AG04450 (cell line): ENCODE measurements at places on chromosomes 16 and 17.

- DNase-seq = no peak
These were observed 8.5 kb downstream of the TBKBP1 start for GRCh38 chr17:47702391-47702995.

GRCh38 chr16:73000907-73001521, 46.9 kb downstream of the ZFHX3 start:
- no peak for DNase-seq

DNA sequence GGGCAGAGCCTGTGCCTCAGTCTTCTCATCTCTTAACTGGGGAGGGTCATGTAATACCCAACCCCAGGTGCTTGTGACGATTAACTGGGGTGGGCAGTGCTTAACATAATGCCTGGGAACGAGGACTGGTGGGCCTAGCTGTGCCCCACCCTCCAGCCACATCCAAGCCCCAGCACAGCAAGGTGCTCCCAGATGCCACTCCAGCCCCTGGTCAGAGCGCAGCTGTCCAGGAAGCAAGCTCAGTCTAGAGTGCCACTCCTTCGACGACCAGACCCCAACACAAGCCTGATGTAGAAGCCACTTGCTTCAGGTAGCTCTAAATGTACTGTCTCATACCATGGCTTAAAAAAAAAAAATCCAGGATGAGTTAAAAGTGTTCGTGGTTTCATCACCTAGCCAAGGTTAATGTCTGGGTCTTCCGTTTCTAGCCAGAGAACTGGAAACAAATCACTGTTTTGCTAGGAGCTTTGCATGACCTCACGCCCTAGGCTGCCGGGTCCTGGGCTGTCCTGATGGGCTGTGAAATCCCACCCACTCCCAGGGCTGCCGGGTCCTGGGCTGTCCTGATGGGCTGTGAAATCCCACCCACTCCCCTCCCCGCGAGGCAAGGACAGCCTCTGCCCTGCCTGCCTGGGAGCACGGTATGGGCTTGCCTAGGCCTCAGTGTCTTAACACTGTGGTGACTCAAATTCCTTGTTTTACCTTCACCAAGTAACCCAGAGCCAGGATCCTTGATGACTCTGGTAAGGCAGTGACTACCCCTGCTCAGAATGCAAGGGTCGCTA, 7.7 kb downstream of the MIEF2 start:
- DNase-seq = no peak

DNA sequence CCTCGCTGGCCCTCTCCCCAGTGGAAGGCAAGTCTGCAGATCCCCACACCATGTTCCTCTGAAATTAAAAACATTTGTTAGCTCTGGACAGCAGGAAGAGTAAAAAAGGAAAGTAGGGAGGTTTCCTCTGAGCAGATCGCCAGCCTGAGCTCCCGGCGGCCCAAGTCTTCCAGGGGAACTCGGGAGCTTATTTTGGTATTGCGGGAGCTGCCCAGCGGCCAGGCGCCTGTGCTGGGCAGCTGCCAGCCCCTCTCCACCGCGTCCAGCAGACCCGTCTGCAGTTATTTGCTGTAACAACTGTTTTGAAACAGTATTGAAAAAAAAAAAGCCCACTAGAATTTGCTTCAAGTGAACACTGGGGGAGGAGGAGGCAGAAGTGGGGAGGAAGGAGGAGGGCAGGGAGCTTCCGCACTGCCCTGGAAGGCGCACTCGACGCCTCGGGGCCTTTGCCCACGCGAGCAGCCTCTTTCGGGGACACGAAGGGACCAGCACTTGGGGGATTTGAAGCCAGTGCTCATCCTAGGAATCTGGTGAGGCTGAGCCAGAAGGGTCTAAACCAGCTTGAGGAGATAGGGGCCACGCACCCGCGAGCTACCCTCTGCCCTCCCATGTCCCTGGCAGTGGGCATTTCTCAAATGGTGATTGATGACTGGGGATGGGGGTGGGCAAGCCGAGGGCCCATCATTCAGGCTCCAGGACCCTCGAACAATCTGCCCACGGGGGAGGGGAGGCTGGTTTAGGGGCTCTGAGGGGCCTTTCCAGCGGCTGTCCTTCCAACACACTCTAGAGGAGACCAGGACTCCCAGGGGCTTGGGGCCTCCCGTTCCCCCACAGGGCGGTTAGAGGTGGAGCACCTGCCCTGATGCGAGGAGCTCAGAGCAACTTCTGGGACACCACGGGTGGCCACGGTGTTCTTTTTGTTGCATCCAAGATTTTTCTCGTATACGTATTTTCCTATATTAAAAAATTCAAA, 3.0 kb upstream of the BAHCC1 start:
- no peak for DNase-seq

DNA sequence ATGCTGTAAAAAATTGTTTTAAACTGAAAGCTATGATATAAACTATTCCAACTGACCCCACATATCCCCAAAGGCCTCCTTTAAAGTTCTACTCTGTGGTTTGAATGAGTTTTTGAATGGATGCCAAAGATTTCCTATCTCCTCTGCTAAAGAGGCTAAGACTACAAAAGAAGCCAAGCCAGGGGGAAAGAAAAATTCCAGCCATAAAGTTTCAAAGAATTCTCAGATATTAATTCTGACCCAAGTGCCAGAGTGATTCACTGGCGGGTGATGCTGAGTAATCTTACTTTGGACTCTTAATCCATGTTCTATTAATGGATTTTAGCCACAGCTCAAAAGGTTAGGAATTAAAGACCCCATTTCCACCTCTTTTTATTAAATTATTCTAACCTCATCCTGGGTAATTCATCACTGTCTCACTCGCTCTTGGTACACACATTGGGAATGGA, 60.7 kb downstream of the HS3ST3A1 start:
- DNase-seq = peak; percentile 87

GRCh38 chr17:28963055-28963611, 11.8 kb upstream of the PHF12 start:
- no peak for DNase-seq

- no peak for DNase-seq
These were observed 6.5 kb downstream of the TMEM170A start for GRCh38 chr16:75458029-75458428.

DNA sequence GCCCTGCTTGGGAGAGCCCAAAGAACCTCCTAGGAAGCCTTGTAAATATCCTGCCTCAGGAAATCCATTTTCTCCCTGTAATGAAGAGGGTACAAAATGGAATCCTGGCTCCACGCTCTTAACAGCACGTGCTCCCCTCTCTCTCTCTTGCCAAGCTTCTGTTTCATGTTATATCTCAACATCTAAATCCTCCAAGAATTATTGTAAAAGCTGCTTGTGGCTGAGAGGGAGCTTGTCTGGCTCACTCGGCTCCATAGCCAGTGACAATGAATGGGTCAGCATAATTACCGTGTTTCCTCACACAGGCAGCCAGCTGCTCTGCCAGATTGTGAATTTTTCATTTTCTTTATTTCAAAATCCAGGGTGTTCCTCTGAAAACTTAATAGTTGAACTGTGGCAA, 317.8 kb downstream of the RBFOX1 start:
- no peak for DNase-seq

GRCh38 chr17:66379544-66379943, 77.1 kb downstream of the PRKCA start:
- no peak for DNase-seq

DNA sequence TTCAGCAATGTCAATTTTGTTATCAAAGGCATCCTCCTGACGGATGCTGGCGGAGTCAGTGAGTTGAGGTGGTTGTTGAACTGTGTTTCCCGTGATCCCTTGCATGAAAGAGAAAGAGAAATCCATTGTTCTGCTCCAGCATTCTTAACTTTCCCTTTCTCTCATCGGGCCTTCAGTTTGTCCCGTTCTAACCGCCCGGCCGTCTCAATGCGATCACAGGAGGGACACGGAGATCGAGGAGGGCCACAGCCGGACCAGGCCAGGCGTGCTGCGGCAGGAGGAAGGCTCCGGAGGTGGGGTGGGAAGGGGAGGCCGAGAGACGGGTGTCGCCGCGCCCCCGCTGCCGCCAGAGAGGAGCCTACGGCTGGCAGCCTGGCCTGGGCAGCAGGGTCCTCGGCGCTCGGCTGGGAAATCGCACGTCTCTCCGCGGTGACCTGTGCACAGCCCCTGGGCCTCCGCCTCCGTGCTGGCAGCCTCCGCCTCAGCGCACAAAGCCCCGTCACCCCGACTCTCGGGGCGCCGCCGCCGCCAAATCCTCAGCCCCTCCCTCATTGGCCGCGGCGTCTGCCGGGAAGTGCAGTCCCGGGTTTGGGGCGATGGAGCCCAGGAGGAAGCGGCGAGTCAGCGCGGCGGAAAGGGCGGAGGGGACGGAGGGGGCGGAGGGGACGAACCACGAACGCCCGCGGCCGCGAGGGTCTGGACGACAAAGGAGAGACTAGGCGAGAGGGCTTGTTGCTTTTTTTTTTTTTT, 38.1 kb downstream of the SOST start:
- no peak for DNase-seq

DNA sequence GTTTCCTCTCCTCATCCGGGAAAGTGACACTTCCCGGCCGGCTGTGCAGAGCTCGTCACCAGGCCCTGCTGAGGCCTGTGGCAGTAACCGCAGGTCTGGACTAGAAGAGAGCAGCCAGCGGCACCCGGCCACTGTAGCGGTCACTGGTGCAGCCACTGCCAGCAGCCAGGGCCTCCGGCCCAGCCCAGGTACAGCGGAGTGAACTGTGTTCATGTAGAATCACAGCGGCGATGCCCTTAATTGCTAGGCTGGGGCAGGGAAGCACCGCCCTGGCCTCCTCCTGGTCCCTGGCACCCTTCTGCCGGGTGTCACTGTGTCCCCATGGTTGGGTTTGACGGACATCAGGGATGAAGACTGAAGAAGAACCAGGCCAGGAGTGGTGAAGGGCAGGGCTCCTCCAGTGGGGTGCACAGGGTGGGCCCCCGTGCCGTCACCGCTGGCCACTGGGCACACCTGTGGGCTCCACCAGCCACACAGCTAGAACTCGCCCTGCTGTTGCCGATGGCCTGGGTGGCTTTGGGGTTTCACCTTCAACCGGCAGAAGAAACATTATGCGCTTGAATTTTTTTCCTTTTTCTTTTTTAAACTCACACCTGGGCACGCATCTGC, 165.2 kb upstream of the CHMP6 start:
- no peak for DNase-seq

DNA sequence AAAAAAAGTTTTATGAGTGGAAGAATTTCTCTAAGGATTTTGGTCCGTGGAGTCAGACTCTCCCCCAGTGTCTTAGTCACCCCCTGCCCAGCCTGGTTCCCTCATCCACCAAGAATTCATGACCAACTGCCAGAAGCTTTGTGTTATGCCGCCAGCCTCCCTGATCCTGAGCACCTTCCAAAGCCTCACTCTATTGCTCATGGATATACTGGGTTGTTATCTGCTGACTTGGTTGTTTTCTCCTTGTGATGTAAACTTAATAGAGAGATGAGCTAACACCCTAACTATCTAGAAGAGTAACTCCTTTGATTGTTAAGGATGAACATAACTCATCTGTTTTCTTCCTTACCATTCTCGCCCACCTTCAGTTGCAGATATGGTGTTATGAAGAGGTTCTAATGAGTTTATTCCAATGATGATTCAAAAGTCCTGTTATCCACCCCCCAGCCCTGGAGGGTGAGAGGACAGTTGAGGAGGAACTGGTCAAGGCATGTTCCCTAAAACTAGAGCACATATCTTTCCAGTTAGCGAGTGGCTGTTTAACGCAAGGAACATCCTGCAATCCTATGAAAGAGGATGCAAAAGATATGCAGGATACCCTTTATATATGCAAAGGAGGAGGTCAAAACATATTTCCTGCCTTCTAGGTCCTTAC, 1.5 kb upstream of the PSMD3 start:
- DNase-seq = peak; percentile 78

- DNase-seq = no peak
These were observed 13.5 kb upstream of the FBXO47 start for GRCh38 chr17:38980490-38981217.

GRCh38 chr16:70647441-70648359, 1.3 kb downstream of the IL34 start:
- no peak for DNase-seq

- DNase-seq = no peak
These were observed 60.8 kb downstream of the TEX14 start for GRCh38 chr17:58630883-58631522.

DNA sequence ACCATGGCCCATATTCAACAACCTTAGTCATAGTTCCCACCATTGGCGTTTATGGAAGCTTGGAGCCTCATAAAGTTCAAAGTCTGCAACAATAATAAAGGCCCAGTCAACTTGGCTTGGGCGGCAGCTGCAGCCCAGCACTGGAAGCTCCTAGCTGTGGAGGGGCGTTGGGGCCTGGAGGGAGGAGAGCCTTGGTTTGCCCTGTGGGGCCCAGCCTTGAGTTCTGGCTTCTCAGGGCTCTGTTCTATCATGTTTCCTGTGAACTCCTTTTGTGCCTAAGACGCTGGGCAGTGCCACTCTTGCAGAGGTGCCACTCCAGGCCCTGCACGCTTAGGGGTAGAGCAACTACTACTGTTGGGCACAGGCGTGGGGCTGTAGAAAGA, 927 bp upstream of the ENGASE start:
- DNase-seq = no peak

- DNase-seq = no peak
These were observed 40.8 kb downstream of the SLFN12L start for GRCh38 chr17:35496451-35497290.

DNA sequence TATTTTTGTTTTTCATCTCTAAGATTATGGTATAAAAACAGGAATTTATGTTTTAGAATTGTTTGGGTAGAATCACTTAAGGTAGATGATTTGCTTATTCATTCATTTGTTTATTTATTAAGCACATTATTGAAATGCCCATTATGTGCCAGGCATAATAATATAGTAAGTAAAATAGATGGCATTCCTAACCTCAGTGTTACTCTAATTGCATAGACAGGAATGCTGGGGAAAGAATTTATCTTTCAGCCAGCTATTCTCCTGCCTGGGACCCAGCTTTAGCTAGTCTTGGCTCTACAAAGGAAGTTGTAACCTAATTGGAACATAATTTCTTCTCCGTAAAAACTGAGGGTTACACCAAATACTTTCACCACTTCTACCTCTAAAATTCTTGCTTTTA, 44.6 kb downstream of the NFAT5 start:
- DNase-seq = no peak

DNA sequence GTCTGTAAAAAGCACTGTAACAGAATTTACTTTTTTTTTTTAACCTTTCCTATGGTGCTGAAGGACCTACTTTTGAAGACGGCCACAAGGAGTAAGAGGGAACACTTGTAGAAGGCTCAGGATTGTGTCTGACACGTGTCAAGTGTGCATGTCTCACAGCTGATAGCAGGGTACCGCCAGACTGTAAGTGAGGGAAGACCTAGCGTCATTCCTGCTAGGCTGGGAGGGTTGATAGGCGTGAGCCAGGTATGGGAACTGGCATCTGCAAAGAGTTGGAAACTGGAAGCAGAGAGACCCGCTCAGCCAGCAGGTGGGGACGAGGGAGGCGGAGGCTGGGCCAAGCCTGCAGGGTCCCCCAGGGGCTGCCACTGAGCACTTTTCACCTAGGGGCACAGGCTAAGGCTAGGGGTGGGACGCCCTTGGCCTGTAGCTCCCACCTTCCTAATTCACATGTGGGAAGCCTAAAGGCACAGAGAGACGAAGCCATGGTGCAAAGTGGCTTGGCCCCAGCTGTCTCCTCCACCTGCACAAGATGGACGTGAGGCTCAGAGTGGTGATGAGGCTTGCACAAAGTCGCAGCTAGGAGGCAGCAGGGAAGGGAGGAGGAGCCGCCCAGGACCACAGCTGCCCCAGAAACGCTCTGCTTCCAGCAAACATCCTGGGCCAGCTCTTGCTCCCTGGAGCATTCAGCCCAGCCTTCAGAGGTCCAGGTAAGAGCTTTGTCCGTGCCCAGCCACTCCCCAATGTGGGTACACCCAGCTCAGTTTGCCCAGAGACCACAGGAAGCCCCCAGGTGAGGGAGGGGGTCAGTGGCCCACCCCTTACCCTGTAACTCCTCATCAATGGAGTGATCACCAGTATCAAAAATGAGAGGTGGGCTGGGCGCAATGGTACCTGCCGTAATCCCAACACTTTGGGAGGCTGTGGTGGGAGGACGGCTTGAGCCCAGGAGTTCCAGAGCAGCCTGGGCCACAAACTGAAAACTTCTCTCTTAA, 18.9 kb downstream of the VASN start:
- no peak for DNase-seq
